ENCODE measurements at places on chromosomes 6 and 20. TPM values are rescaled to one million over a fixed set of nuclear protein-coding genes. Genes with fewer than 3 reads are reported as not detected.

GRCh38 chr6:35354361-35355135, 12.2 kb downstream of the PPARD start:
- H3K36me3 ChIP-seq = 0 out of 2 replicates have a peak, but pooled peaks cover 4% of the 10 kb centered on the region
- H3K4me3 ChIP-seq = no peak overlapping the region
- H3K27me3 ChIP-seq = no peaks in the 10 kb centered on the region
- DNase-seq = no peak
- no peak overlapping the region for H3K27ac ChIP-seq
- 0 out of 2 replicates have a peak, but pooled peaks cover under 1% of the 10 kb centered on the region for H3K4me1 ChIP-seq

Gene FAM83C
- total RNA-seq = not detected

DNA sequence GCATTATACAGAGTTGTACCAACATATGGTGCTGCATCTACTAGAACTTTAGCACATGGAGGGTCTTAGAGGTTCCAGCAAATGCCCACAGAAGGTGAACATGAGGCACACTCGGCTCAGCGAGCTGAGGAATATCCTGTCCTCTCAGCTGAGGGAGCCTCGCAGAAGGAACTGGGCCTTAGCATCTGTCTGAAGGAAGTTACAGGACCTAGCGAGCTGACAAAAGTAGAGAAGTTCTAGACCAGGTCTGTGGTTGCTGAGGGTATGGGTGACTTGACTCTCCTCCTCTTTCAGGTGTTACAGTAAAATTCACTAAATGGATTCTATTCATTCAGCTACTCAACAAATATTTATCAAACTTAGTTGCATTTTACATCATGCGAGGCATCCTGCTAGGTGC, 157.2 kb downstream of the ZDHHC14 start:
- DNase-seq = no peak
- H3K4me3 ChIP-seq = no peak overlapping the region
- no peaks in the 10 kb centered on the region for H3K27me3 ChIP-seq
- H3K36me3 ChIP-seq = no peaks in the 10 kb centered on the region
- H3K4me1 ChIP-seq = peaks cover 4% of the 10 kb centered on the region

DNA sequence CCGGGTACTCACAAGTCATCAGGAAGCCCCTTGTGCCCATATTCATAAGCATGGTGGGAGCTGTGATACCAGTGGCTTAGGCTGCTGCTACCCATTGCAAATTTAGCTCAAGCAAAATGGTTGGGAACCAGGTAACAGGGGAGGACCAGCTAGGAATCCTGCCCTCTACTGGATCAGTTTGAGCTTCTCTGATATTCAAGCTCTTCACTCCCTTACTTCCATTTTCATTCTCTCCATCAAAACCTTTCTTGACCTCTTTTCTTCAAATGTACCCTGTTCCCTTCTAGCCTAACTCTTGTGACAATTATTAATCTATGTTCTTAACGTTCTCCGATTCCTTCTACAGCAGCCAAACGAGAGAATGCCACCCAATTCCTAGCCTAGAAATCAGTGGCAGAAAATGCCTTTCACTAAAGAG, 9.7 kb downstream of the NOL7 start:
- no peak overlapping the region for H3K4me3 ChIP-seq
- no peaks in the 10 kb centered on the region for H3K4me1 ChIP-seq
- DNase-seq = peak; percentile 33
- H3K27ac ChIP-seq = no peak overlapping the region
- no peaks in the 10 kb centered on the region for H3K27me3 ChIP-seq

GRCh38 chr20:15576411-15576810, 996.8 kb downstream of the KIF16B start:
- no peak overlapping the region for H3K4me3 ChIP-seq
- no peaks in the 10 kb centered on the region for H3K36me3 ChIP-seq
- DNase-seq = no peak
- no peaks in the 10 kb centered on the region for H3K27me3 ChIP-seq
- no peak overlapping the region for H3K27ac ChIP-seq

Gene PPP1R16B
- 9.7 TPM for total RNA-seq

Gene PACRG
- total RNA-seq = not detected

Data from H1 (cell line).